ENCODE measurements at places on chromosomes 16 and 17. TPM values are rescaled to one million over a fixed set of nuclear protein-coding genes. Genes with fewer than 3 reads are reported as not detected.

DNA sequence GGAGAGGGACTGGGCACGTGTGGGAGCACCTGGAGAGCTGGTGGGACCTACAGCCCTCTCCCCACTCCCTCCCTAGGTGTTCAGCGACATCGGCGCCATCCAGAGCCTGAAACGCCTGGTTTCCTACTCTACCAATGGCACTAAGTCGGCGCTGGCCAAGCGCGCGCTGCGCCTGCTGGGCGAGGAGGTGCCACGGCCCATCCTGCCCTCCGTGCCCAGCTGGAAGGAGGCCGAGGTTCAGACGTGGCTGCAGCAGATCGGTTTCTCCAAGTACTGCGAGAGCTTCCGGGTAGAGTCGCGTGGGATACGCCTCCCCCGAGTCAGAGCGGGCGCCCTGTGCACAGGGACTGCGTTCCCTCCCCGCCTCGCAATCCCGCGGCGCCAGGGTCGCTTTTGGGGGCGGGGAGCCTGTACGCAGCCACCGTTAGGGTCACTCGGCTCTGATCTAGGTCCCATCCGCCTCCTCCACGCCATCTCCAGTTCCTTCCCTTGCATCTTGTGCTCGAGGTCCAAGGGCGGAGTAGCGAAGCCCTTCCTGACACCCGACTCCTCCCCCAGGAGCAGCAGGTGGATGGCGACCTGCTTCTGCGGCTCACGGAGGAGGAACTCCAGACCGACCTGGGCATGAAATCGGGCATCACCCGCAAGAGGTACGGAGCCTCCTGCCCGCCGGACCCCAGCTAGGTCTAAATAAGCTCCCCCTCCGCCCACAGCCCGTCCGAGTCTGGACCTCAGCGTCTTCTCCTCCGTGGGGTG, 13.0 kb downstream of the SARM1 start:
- peak; percentile 93 for DNase-seq
- H3K36me3 ChIP-seq: peaks cover 12% of the 10 kb centered on the region
- no peaks in the 10 kb centered on the region for H3K27me3 ChIP-seq

DNA sequence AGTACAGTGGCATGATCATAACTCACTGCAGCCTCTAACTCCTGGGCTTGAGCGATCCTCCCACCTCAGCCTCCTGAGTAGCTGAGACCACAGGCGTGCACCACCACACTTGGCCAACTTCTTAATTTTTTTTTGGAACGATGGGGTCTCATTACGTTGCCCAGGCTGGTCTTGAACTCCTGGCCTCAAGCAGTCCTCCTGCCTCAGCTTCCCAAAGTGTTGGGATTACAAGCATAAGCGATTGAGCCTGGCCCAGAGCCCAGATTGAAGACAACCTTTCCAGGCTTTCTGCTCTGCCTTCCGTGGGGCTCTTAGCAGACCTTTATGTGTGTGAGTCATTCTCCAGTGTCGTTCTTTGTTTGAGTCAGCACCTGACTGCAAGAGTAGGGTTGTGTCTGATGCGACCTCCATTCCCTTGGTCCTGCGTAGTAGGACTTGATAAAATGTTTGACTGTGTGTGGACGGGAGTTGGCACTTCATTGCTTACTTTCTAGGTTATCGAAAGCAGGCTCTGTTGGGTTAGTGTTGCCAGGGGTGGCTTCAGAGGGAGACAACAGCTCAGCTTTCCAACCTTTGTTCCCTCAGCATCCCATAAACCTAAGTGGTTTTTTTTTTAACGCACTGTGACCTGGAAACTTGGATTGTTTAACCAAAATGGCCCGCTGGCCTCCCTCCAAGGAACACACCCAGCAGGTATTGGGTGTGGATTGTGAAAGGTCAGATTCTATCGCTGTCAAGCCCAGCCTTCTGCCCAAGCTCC, 26.4 kb downstream of the EEF2K start:
- DNase-seq: peak; percentile 88
- H3K4me3 ChIP-seq: no peak overlapping the region
- H3K4me1 ChIP-seq: peaks cover 15% of the 10 kb centered on the region
- H3K36me3 ChIP-seq: no peaks in the 10 kb centered on the region
- H3K27me3 ChIP-seq: no peaks in the 10 kb centered on the region
- H3K27ac ChIP-seq: peak overlapping the region; percentile 70

- DNase-seq: no peak
- no peaks in the 10 kb centered on the region for H3K4me1 ChIP-seq
- no peaks in the 10 kb centered on the region for H3K36me3 ChIP-seq
- no peak overlapping the region for H3K4me3 ChIP-seq
These were observed 18.1 kb upstream of the ITPRIPL2 start for GRCh38 chr16:19095654-19096053.

- peaks cover 23% of the 10 kb centered on the region for H3K4me1 ChIP-seq
- no peak overlapping the region for H3K4me3 ChIP-seq
- no peaks in the 10 kb centered on the region for H3K27me3 ChIP-seq
- peaks cover 26% of the 10 kb centered on the region for H3K36me3 ChIP-seq
- DNase-seq: no peak
These were observed 1.4 kb upstream of the ECI1 start for GRCh38 chr16:2252806-2253148.

GRCh38 chr16:81066681-81067080, 10.4 kb downstream of the C16orf46 start:
- H3K4me1 ChIP-seq: no peaks in the 10 kb centered on the region
- no peak for DNase-seq
- H3K4me3 ChIP-seq: no peak overlapping the region
- H3K36me3 ChIP-seq: no peaks in the 10 kb centered on the region
- no peak overlapping the region for H3K27ac ChIP-seq

- no peaks in the 10 kb centered on the region for H3K27me3 ChIP-seq
- H3K27ac ChIP-seq: no peak overlapping the region
- DNase-seq: no peak
- H3K36me3 ChIP-seq: no peaks in the 10 kb centered on the region
These were observed 4.7 kb downstream of the MMP15 start for GRCh38 chr16:58030136-58030840.

GRCh38 chr17:36001110-36001771, at the start of gene CCL15:
TSS of gene CCL15 (minus strand) at chr17:36001553. CDS start at chr17:36001492, 61 bp downstream.
- H3K27me3 ChIP-seq: no peaks in the 10 kb centered on the region
- H3K27ac ChIP-seq: no peak within 1 kb of the TSS
- H3K4me3 ChIP-seq: no peak within 1 kb of the TSS

GRCh38 chr17:62966426-62967204, 580 bp downstream of the TANC2 start:
- H3K4me3 ChIP-seq: peak overlapping the region; percentile 45
- no peaks in the 10 kb centered on the region for H3K36me3 ChIP-seq
- peaks cover 21% of the 10 kb centered on the region for H3K4me1 ChIP-seq
- peak; percentile 69 for DNase-seq
- peak overlapping the region; percentile 81 for H3K27ac ChIP-seq
- H3K27me3 ChIP-seq: no peaks in the 10 kb centered on the region

DNA sequence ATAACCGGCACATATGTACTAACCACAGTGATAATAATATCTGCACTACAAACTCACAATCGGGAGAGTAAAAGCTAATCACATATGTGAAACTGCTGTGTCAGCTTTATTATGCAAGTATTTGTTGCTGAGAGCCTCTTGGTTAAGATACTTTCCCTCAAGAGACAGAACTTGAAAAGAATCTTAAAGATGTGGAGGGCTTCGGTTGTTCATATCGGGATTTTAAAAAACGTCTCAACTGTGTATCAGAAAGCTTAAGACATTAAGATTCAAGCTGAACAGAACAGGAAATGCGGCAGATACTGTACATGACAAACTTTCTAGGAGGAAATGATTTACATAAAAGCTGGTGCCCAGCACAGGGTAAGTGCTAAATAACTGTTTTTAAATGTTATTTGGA, 27.5 kb upstream of the HLF start:
- H3K4me1 ChIP-seq: peaks cover 13% of the 10 kb centered on the region
- no peaks in the 10 kb centered on the region for H3K36me3 ChIP-seq
- H3K27ac ChIP-seq: no peak overlapping the region
- H3K4me3 ChIP-seq: no peak overlapping the region
- no peaks in the 10 kb centered on the region for H3K27me3 ChIP-seq
- no peak for DNase-seq

- no peak overlapping the region for H3K27ac ChIP-seq
- DNase-seq: no peak
- peaks cover 6% of the 10 kb centered on the region for H3K4me1 ChIP-seq
- H3K36me3 ChIP-seq: no peaks in the 10 kb centered on the region
- no peak overlapping the region for H3K4me3 ChIP-seq
These were observed 68.8 kb downstream of the GPR139 start for GRCh38 chr16:20004931-20005330.

- H3K27me3 ChIP-seq: no peaks in the 10 kb centered on the region
- H3K36me3 ChIP-seq: no peaks in the 10 kb centered on the region
- no peak for DNase-seq
- no peak overlapping the region for H3K27ac ChIP-seq
- H3K4me3 ChIP-seq: no peak overlapping the region
These were observed 164.7 kb downstream of the CNTNAP4 start for GRCh38 chr16:76441876-76442275.

GRCh38 chr16:55052741-55053415, 122.2 kb downstream of the IRX5 start:
- H3K4me1 ChIP-seq: peaks cover 7% of the 10 kb centered on the region
- no peak overlapping the region for H3K27ac ChIP-seq
- no peaks in the 10 kb centered on the region for H3K36me3 ChIP-seq
- DNase-seq: no peak

- H3K4me3 ChIP-seq: no peak overlapping the region
- no peaks in the 10 kb centered on the region for H3K36me3 ChIP-seq
- H3K27ac ChIP-seq: no peak overlapping the region
- H3K27me3 ChIP-seq: no peaks in the 10 kb centered on the region
- no peak for DNase-seq
These were observed 14.8 kb downstream of the SNTB2 start for GRCh38 chr16:69201787-69202186.

- no peaks in the 10 kb centered on the region for H3K36me3 ChIP-seq
- H3K4me1 ChIP-seq: no peaks in the 10 kb centered on the region
- no peak overlapping the region for H3K4me3 ChIP-seq
- H3K27ac ChIP-seq: no peak overlapping the region
These were observed 698.2 kb downstream of the MAF start for GRCh38 chr16:78902321-78902720.

- no peaks in the 10 kb centered on the region for H3K36me3 ChIP-seq
- no peaks in the 10 kb centered on the region for H3K27me3 ChIP-seq
- H3K4me1 ChIP-seq: no peaks in the 10 kb centered on the region
- peak; percentile 9 for DNase-seq
These were observed 10.5 kb downstream of the TSPOAP1 start for GRCh38 chr17:58318065-58318481.

DNA sequence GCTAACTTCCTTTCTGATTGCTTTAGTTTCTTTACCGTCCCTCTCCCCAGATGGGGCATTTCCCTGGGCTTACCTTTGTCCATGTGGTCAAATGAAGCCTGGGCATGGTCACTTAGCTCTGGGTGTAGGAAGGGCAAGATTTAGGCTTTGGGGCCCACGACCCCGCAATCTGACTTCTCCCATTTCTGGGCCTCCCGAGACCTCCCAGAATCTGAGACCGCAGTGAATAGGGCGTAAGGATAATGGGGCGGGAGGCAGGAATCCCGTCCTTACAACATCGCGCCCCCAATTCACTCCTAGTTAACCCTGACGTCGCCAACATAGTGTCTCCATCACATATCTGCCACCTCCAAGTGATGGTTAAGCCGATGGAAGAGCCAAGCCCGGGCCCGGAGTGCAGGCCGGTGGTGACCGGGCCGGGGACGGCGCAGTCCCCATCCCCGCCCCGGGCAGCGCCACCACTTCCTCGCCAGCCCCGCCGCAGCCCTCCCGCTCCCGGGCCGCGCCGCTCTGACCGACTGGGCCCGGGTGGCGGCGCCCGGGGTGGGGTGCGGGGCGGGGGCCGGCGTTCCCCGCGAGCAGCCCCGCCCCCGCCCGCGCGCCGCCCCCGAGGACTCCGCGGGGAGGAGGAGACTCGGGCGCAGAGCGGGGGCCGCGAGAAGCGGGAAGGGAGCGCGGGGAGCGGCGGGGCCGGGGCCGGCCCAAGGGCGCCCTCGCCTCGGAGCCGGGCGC, at the start of gene RHBDL3:
Gene RHBDL3, plus strand, starts transcription at position 641 of the 732 bp plus-strand sequence. CDS start 358 bp downstream, outside the sequence.
- H3K4me3 ChIP-seq: no peak within 1 kb of the TSS
- no peaks in the 10 kb centered on the region for H3K36me3 ChIP-seq
- DNase-seq: no peak
- no peaks in the 10 kb centered on the region for H3K27me3 ChIP-seq
- peaks cover 25% of the 10 kb centered on the region for H3K4me1 ChIP-seq

DNA sequence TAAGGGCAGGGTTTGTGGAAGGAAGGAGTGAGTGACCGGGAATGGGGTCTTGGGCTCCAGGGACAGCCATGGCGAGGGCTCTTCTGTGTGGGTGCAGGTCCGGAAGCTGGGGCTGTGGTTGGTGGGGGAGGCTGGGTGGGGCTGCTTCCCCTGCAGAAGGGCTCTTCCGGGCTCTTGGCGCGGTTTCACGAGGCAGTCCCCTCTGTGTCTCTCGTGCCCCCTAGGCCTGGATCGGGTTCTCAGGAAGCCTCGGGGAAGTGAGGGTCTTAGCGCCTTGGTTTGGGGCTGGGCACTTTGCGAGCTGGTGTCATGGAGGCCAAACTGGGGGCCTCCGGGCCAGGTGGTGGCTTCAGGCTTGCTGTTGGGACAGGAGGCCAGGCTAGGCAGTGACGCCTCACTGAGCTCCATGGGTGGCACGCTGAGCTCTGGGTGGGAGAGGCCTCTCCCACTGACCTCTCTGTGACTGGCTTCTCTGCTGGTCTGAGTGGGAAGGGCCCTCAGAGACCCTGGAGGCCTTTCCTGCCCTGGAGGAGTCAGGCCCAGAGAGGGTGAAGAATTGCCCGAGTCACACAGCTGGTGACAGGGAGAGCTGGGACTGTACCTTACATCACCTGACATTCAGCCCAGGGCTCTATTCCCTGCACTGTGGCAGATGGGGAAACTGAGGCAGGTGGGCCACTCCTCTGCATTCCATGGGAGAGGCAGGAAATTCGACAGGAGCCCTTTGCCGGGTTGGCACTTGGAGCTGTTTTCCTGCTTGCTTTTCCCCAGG, 8.2 kb downstream of the ADCY7 start:
- H3K27ac ChIP-seq: no peak overlapping the region
- H3K4me1 ChIP-seq: no peaks in the 10 kb centered on the region
- no peaks in the 10 kb centered on the region for H3K36me3 ChIP-seq
- DNase-seq: no peak

- H3K4me1 ChIP-seq: no peaks in the 10 kb centered on the region
- H3K36me3 ChIP-seq: no peaks in the 10 kb centered on the region
- no peak overlapping the region for H3K27ac ChIP-seq
- DNase-seq: no peak
These were observed 93.4 kb downstream of the MSI2 start for GRCh38 chr17:57349541-57350247.

DNA sequence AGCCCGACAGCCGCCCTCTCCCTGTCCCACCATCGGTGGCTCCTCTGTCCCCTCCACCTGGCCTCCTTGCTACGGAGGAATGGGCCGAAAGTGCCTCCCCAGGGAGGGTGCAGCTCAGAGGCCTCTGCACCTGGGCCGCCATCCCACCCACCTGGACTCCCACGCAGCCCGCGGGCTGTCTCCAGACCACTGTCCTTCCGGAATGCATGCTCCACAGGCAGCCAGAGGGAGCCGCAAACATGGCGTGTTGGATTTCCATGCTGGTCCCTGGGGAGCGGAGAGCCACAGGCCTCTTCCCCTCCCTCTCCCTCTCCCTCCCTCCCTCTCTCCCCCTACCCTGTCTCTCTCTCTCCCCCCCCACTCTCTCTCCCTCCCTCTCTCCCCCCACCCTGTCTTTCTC, 3.0 kb downstream of the SSTR5 start:
- no peak for DNase-seq
- H3K4me1 ChIP-seq: peaks cover 32% of the 10 kb centered on the region
- H3K27me3 ChIP-seq: no peaks in the 10 kb centered on the region
- H3K27ac ChIP-seq: no peak overlapping the region
- H3K4me3 ChIP-seq: no peak overlapping the region

P2RX1 gene
- total RNA-seq: 45.4 TPM

CANT1 gene
- 12.5 TPM for total RNA-seq

HAPSTR1 gene
- total RNA-seq: 32.6 TPM

GRAPL gene
- total RNA-seq: not detected

KRTAP3-1 gene
- not detected for total RNA-seq

IL21R gene
- not detected for total RNA-seq

CCL4 gene
- not detected for total RNA-seq

KRTAP4-3 gene
- total RNA-seq: not detected

MT1M gene
- 112 TPM for total RNA-seq

CLEC10A gene
- 1.0 TPM for total RNA-seq

All from body of pancreas (tissue), 4 donors.